ENCODE measurements at places on chromosomes 5 and 9.

DNA sequence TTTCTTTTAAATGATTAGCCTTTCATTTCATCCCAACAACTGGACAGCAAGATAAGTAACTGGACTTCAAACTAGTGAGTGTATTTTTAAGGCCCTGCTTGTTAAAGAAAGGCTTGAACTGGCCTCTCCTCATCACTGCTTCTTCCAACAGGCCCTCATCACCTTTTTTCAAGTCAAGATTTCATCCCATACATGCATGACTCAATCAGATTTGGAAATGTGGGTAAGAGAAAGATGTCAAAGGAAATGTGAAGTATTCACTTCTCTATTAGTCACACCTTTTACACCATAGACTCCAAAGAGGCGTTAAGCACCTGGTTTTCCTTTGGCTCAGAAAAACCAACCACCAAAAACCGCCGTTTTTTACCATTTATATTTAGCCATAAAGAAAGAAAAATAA, 4.9 kb downstream of the NR4A3 start:
- no peak for DNase-seq

DNA sequence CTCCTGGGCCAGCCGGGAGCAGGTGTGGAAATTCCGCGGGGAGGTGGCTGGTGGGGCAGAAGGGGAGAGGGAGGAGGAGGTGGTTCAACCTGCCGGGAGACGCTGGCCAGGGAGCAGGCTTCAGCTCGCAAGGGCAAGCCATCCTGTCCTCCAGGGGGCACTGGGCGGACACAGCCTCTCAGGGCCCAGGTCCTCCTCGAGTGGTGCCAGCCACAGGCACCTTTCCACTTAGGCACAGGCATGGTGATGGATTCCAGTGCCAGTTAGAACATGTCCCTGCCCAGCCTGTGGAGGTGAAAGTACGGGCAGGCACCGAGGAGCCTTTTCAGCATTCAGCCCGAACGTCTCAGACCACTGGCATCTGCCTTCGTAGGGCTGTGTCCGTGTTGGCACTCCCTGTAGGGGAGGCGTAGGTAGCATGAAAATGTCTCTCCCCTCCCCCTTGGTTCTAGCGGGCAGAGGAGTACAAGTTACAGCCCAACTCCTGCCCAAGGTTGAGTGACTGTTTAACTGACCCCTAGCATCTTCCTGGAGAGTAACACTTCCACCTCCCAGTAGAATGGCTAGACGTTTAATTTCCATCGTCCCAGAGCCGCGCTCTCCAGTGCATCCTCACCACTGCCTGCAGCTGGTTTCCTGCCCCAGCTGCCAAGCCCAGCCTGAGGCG, 48.9 kb downstream of the DAB2IP start:
- peak; percentile 47 for DNase-seq

DNA sequence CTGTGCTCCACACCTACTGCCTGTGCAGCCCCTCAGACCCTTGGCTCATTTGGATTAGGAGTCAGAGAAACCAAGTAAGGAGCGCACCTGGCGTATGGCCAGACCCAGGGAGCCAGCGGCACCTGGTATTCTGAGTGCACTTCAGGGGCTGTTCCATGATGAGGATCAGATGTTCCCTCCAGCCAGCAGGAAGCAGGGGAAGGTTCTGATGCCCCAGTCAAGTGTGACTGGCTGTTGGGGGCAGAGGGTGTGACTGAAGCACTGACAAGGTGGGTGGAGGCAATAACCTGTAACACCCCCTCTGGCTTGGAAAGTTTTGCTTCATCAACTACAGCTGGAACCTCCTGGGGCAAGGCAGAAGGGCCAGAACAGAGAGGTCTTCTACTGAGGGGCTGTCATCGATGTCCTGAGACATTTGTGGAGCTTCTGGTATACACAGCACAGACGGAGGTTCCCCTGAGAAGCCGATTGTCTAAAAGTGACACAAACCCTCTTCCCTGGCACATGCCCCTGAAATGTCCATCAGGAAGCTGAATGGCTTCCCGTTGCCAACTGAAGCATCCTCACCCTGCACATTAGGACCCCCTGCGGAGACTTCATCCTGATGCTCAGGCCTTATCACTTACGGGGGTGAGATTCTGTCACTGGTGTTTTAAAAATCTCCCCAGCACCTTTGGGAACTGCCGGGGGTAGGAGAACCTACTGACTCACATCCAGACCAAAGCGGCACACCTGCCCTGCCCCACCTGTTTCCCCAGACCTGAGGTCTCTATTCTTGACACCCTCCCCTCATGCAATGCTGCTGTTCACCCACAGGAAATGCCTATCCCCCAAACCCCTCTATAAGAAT, 21.1 kb downstream of the TRAF1 start:
- DNase-seq: no peak

DNA sequence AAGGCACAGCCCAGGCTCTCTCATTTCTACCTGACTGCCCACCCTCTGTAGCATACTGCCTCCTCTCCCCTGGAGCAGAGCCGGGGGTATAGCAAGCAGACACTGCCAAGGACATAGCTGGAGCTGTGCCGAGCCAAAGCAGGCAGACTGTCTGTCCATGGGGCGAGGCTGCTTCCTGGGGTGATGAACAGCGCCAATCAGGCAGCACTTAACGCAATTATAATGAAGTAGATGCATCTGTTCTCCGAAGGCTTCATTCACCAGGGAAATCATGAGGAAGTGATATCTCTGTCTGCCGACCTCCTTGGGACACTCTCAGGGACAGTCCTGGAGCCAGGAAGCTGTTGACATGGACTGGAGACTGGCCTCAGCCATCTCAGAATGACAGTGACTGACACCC, 230.7 kb downstream of the ASTN2 start:
- DNase-seq: peak; percentile 86

DNA sequence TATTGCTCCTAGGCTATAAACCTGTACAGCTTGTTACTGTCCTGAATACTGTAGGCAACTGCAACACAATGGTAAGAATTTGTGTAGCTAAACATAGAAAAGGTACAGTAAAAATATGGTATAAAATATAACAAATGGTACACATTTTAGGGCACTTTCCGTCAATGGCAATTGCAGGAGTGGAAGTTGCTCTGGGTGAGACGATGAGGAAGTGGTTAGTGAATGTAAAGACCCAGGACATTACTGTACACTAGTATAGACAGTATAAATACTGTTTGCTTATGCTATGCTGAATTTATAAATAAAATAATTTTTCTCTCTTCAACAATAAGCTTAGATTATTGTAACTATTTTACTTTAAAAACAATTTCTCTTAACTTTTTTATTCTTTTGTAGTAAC, 15.6 kb upstream of the ADRB2 start:
- DNase-seq: no peak

DNA sequence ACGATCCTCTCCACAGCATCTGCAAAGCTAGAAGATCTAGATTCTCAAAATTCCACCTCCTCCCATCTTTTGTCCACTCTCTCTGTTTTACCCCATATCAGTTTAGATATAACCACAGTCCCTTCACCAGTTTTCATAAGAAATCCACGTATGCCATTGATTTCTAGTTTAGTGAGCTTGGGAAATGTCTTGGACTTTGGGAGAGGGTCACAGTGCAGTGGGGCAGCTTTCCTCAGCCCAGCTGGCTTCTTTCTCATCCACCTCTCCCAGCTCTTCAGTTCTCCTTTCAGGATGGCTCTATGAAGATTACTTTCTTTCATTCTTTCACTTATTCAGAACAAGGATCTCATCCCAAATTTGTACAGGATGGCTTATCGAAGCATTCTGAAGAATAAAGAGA, 203.9 kb upstream of the ADCY2 start:
- DNase-seq: no peak

DNA sequence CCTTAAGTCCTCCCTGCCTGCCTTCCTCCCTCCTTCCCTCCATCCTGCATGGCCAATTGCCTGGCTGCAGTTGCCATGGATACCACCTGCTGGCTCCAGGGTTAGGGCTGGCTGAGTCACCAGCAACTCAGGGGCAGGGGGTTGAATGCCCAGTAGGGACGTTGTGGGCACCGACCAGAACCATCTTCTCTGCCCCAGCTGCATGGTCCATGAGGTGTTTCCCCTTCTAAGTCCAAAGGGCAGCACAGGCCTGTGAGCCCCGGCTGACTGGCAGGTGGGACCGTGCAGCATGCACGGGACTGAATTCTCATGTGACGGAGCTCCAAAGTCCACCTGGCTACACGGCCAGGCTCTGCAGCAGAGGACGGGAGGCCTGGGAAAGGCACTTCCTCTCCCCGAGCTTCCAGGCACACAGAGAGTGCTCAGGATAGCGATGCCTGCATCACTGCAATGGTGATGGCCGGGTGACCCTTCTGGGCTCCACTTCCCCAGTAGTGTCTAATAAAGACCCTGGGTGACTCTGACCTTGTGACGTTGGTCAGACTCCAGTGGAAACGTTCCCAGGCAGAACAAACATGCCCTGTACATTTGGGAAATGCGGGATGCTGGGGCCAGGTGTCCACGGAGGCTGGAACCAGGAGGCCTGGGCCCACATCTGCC, 5.7 kb downstream of the ASS1 start:
- DNase-seq: peak; percentile 74

- no peak for DNase-seq
These were observed 218.6 kb downstream of the TTLL11 start for GRCh38 chr9:121874524-121874923.

- DNase-seq: no peak
These were observed 200.0 kb downstream of the NR2F1-AS1 start for GRCh38 chr5:93381057-93381456.

GRCh38 chr5:74070766-74071165, 444.8 kb downstream of the ARHGEF28 start:
- DNase-seq: no peak

GRCh38 chr9:116549061-116549664, 137.9 kb upstream of the TRIM32 start:
- no peak for DNase-seq
